ENCODE measurements at places on chromosomes 11 and 22.

DNA sequence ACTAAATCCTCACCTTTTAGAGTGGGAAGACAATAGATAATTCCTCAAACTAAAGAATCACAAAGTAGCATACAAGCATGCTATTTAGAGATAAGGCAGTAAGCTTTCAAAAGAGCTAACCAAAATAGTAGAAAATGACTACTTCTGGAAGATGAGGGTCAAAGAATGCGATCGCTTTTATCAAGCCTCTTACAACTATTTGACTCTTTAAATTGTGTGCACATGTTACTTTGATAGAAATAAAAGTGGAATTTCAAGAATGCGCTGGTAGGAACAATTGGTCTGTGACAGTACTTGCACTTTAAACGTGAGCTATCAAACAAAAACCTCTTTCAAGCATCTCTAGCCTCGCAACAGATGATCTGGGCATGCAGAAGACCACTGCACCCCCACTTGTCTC is 97.3 kb downstream of the COMMD9 start:
- no peak for DNase-seq

DNA sequence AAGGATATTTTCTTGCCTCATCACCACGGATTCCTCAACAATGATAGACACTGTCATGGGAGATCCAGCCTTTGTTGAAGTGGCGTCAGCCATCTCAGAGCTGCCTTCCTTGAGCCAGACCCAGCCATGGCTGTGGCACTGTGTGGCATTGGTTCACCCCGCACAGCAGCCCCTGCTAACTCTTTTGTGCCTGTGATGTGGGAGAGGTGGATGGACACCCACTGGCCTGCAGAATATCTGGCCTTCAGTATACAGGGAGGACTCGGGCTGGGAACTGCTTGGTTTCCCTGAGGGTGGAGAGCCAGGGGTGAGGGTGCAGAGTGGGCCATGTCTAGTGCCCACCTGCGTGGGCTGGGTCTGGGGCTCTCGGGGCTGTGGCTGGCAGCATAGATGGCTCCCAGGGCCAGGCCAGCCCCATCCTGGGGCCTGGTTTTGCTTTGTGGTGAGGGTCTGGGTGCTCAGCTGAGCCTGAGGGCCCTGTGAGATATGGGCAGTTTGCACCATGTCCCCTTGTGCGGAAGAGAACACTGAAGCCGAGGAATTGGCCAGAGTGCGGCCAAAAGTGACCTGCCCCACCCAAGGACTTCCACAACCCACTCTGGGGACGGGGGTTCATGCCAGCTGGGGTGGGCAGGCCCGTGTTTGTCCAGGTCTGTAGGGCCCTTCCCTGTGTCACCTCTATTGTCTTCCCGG is 6.1 kb downstream of the CLDN5 start:
- DNase-seq = no peak

DNA sequence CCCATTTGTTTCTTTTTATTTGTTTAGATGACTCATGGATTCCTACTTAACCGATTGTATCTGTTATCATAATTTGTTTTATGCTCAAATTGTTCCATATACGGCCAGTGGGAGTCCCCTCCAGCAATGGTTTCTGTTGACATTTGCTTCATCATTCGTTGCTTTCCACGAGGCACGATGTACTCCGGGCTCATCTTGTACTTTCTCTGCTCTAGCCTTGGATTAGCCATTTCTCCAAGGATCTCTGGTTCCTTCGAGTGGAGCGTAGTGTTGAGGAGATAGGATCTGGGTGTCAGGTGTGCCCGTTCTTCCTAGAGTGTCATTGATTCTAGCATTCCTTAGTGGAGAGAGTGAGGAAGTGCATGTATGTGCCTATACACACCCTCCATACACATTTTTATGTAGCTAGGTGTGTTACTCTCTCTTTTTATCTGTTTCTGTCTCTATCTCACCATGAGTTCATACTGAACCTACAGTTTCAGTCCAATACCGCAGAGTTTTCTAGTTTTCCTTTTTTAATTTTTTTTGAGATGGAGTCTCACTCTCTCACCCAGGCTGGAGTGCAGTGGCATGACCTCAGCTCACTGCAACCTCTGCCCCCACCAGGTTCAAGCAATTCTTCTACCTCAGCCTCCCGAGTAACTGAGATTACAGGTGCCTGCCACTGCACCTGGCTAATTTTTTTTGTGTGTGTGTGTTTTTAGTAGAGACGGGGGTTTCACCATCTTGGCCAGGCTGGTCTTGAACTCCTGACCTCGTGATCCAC is 31.4 kb downstream of the TECTA start:
- DNase-seq = no peak

DNA sequence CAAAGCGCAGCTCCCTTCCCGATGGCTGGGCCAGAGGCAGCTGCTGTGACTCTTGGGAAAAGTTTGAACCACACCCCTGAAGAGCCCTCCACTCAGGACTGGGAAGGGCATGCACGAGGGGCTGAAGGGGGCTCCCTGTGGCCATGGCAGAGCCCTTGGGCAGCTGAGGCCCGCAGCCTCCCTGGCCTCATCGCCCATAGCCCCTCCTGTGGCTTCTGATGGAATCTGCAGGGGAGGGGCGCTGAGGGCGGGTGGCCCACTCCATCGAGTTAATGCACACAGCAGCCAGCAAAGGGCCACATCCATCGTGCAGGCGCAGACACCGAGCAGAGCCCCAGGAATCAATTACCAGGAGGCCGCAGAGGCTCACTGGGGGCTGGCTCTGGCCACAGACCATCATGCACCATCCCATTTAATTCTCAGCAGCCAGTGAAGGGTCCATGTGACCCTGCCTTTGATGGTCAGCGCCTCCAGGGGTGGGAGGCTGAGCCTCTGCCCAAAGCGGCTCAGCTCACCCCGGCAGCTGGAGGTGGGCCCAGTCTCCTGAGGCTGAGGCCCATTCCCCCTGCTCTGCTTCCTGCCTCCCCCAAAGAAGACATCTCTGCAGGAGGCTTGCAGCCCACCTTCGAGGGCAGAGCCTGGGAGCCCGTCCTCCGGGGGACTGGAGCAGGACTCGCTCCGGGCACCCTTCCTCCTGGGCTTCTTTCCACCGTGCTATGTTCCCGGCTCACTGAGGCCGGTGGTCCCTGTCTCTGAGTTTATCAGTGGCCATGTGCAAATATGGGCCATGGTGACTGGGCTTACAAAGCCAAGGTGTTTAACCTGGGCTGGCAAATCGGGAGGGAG is 1410.2 kb downstream of the BRD1 start:
- no peak for DNase-seq

- no peak for DNase-seq
Measured at GRCh38 chr11:105226766-105227165, 87.2 kb upstream of the CARD18 start.

- DNase-seq = no peak
Measured at GRCh38 chr11:74506823-74507222, 13.3 kb upstream of the LIPT2 start.

- no peak for DNase-seq
Measured at GRCh38 chr11:56916587-56916986, 72.1 kb upstream of the OR5AK2 start.

DNA sequence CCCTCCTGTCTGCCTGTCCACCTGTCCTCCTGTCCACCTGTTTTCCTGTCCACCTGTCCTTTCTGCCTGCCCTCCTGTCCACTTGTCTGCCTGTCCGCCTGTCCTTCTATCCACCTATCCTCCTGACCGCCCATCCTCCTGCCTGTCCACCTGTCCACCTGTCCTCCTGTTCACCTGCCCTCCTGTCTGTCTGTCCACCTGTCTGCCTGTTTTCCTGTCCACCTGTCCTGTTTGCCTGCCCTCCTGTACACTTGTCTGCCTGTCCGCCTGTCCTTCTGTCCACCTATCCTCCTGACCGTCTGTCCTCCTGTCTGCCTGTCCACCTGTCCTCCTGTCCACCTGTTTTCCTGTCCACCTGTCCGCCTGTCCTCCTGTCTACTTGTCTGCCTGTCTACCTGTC is 682.8 kb downstream of the TBC1D22A start:
- no peak for DNase-seq

DNA sequence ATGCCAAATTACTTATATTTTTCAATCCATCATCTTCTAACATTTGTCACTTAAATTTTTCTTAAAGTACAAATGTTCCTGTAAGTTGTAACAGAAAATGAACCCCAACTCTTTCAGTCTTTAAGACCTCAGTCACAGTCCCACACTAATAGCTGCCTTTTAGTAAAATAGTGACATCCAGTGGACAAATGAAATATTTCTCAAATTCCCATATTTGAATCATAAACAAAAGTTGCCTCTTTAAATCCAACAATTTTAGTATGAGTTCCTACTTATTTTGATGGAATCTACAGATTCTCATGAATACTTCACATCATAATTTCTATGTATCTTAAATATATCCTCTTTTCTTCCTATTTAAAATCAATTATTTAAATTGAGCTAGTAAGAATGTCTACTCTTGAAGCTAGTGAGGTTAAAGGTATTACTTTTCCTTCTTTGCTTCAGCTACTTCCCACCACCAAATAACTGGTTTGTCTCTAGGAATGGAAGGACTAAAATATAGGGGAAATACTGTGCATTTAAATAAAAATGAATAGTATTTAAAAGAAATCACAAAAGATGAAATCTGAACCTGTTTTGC is 9.2 kb downstream of the LIN7C start:
- no peak for DNase-seq

- DNase-seq = peak; percentile 97
Measured at GRCh38 chr11:65873318-65874156, 937 bp upstream of the EFEMP2 start.

- DNase-seq = no peak
Measured at GRCh38 chr11:19345519-19345847, 104.7 kb upstream of the E2F8 start.

DNA sequence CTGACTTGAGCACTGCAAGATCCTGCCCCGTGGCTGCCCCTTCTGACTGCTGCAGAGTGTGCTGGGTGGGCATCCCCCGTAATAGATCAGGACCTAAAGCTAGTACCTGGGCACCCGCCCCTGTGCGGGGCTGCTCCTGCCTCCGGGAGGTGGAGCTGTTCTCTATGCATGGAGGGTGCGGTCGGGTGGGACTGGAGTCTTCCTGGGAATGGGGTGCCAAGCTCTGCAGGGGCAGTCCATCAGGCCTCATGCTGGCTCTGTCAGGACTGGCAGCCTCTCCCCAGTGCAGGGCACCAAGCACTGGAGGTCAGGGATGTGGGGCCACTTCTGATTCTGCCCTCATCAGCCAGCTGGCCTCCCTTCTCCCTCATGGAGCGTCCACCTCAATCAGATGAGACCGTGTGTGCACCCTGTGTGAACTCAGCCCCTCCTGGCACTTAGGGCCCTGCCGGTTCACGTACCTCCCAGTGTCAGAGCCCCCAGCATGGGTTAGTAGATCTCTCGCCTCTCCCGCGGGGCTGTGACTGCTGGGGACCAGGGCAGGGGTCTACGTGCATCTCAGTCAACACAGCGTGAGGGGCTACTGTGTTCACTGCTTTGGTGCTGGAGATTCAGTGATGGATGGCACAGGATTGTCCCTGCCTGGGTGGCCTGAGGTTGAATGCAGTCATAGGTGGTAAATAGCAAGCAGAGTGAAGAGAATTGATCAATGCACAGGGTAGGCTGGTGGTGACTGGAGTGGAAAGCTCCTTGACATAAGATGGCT is 30.8 kb downstream of the MPPED1 start:
- DNase-seq = no peak

DNA sequence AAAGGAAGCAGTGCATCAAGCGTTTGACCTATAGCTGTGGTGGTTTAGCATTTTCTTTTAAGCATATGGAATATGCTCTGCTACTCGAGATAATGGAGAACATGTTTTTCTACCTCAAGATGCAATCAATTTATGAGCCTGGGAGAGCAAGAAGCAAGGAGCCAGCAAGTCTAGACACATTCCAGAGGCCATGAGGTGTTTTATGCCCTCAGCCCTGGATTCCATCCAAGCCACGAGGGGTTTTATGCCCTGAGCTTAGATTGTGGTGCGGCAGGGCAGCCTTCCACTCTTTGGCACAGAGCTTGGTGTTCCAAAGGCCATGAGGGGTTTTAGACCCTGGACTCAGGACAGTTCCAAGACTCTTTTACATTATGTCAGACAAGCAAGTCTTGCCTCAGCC is 11.7 kb upstream of the DNAJB13 start:
- DNase-seq = no peak

DNA sequence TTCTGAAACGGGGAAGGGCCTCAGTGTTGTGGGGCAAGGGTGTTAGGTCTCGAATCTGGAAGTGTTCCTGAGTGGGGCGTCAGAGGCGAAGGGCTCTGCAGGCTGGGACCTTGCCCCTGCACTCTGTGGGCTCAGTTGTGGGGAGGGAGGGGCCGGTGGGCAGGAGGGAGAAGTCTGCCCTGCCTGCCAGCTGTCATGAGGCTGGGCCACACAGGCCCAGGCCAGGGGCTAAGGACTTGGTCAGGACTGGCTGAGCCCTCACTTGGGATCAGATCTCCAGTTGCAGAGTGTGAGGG is at the start of gene CRACR2B:
Gene CRACR2B (plus strand): TSS at position 23 of the 296 bp plus-strand sequence. CDS start 689 bp downstream, outside the sequence.
- DNase-seq = no peak

- no peak for DNase-seq
Measured at GRCh38 chr11:114563077-114563476, 3.4 kb upstream of the NXPE1 start.

Measured in CD4-positive, alpha-beta T cell (primary cell).